Pancreas (tissue), 10 donors: ENCODE measurements at places on chromosomes 6 and 20. TPM values are rescaled to one million over a fixed set of nuclear protein-coding genes. Genes with fewer than 3 reads are reported as not detected.

Gene SYS1
- 13.7 TPM for polyA plus RNA-seq

Gene DLK2
- 0.30 TPM for polyA plus RNA-seq

Gene RNF217
- 3.4 TPM for polyA plus RNA-seq

Gene MARCKS
- 14.0 TPM for polyA plus RNA-seq

Gene LZTS3
- polyA plus RNA-seq, result 30.5 TPM

DNA sequence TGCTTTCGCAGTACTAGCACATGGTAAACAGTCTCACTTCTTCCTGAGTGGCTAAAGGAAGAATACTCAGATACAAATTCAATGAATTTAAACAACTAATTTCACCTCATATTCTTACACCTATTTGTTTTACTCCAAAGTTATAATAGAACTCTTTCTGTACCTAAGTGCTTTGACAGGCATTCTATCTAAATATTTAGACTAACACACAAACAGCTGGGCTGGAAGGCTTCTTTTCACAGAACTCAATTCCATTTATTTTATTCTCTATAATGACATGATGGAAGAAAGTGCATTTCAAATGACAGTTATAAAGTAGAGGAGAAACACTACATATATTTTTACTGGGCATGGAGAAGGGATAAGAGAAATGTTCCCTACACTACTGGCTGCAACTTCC lies 384.9 kb upstream of the SPTLC3 start:
- DNase-seq, result no peak
- H3K4me1 ChIP-seq, result no peaks in the 10 kb centered on the region
- H3K27me3 ChIP-seq, result no peaks in the 10 kb centered on the region
- no peaks in the 10 kb centered on the region for H3K36me3 ChIP-seq
- H3K27ac ChIP-seq, result no peak overlapping the region

DNA sequence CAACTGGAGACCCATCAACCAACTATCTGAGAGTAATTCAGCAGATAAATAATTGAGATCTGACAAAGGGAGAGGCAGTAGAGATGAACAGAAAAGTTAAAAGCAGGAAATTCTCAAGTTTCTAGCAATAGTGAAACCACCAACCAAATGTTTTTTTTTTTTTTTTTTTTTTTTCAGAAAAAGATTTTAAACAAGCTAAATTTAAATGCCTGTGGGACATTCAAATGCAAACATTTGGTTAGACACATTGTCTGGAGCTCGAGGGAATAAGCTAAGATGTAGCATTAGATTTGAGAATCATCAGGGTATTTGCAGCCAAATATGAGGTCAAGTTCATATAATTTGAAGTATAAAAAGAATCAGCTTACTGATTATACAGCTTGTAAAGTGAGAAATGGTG lies 16.4 kb downstream of the RANBP9 start:
- peaks cover 5% of the 10 kb centered on the region for H3K4me1 ChIP-seq
- no peaks in the 10 kb centered on the region for H3K27me3 ChIP-seq
- no peak overlapping the region for H3K4me3 ChIP-seq
- H3K36me3 ChIP-seq, result no peaks in the 10 kb centered on the region
- DNase-seq, result no peak

DNA sequence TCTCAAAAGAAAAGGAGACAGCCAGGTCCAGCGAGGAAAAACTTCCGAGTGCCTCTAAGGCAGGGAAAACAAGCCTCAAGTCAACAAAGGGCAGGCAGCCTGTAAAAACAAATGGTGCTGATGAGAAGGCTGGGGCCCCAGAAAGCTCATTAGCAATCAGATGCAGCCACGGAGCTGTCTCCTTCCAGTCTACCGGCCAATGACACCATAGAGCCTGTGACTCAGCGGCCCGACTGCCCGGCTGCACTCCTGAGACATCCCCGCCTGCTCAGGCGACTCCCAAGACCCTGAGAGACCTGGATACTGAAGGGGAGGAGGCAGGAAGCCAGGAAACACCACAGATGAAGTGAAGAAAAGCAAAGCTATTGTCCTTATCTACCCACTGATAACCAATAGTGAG lies 120.1 kb upstream of the HDDC2 start:
- H3K4me1 ChIP-seq, result no peaks in the 10 kb centered on the region
- H3K27ac ChIP-seq, result no peak overlapping the region
- no peak overlapping the region for H3K4me3 ChIP-seq
- peak; percentile 23 for DNase-seq
- no peaks in the 10 kb centered on the region for H3K27me3 ChIP-seq

- no peak overlapping the region for H3K27ac ChIP-seq
- H3K4me3 ChIP-seq, result no peak overlapping the region
- no peaks in the 10 kb centered on the region for H3K36me3 ChIP-seq
- no peaks in the 10 kb centered on the region for H3K27me3 ChIP-seq
Observed at GRCh38 chr6:84688141-84688873, 76.1 kb downstream of the TBX18 start.

DNA sequence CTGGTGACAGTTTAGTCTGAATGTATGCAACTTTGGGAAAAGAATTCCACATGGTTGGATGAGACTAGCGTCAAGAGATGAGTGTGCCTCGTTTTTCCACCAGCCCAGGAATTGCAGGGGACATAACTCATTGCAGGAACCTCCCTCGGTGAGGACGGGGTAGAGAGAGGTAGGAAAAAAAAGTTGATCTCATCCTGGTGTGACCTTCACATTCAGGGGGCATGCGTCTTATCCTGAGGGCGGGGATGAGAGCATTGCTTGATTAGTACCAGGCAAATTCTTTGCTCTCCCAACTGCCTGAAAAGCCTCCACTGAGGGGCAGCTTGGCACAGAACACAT lies 11.8 kb downstream of the TLDC2 start:
- DNase-seq, result no peak
- H3K27ac ChIP-seq, result no peak overlapping the region
- H3K27me3 ChIP-seq, result no peaks in the 10 kb centered on the region
- peaks cover 4% of the 10 kb centered on the region for H3K36me3 ChIP-seq
- H3K4me1 ChIP-seq, result no peaks in the 10 kb centered on the region
- no peak overlapping the region for H3K4me3 ChIP-seq

GRCh38 chr6:47595785-47596184 lies 102.6 kb upstream of the ADGRF4 start:
- H3K27ac ChIP-seq, result no peak overlapping the region
- H3K4me3 ChIP-seq, result no peak overlapping the region
- DNase-seq, result no peak
- H3K36me3 ChIP-seq, result peaks cover 15% of the 10 kb centered on the region
- no peaks in the 10 kb centered on the region for H3K27me3 ChIP-seq
- no peaks in the 10 kb centered on the region for H3K4me1 ChIP-seq

DNA sequence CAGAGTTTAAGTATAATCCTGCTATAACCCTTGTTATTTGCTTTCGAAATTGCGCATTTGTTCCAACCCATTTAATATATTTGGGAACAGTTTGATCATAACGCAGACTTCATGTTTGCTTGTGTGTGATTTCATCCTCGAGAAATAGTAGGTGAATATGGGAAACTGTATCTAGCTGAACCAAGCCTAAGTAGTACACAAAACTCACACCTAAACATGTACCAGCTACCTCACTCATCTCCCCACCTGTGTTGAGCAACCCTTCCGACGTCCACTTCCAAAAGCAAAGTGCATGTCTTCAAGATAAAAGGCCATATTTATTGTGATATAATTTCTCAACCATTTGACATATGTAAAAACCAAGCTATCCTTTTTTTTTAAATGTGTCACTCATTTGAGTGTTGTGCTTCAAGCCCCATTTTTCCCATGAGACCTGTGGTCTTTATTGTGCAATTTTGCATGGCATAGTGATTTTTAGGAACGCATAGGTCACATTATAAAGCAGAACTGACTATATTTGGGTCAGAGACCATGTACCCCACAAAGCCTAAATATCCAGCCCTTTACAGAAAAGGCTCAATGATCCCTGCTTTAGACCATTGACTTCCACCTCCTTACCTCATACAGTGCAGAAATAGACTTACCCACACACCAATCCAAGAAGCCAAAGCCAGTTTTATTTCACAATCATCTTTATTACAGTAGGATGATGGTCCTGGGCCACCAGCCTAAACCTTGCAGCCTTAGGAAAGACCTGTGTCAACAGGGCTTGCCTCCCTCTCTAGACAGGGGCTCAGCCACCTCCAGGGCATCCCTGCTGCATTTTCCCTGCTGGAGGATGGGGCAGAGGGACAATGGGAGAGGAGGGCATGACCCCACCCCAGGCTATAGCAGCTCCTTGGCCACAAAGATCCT lies 7.1 kb downstream of the CCND3 start:
- H3K4me3 ChIP-seq, result no peak overlapping the region
- H3K27ac ChIP-seq, result no peak overlapping the region
- H3K36me3 ChIP-seq, result peaks cover 13% of the 10 kb centered on the region
- DNase-seq, result no peak
- no peaks in the 10 kb centered on the region for H3K27me3 ChIP-seq

GRCh38 chr6:129508477-129509145 lies 201.4 kb downstream of the ARHGAP18 start:
- no peak overlapping the region for H3K27ac ChIP-seq
- no peaks in the 10 kb centered on the region for H3K36me3 ChIP-seq
- DNase-seq, result no peak
- H3K4me3 ChIP-seq, result no peak overlapping the region
- no peaks in the 10 kb centered on the region for H3K4me1 ChIP-seq

DNA sequence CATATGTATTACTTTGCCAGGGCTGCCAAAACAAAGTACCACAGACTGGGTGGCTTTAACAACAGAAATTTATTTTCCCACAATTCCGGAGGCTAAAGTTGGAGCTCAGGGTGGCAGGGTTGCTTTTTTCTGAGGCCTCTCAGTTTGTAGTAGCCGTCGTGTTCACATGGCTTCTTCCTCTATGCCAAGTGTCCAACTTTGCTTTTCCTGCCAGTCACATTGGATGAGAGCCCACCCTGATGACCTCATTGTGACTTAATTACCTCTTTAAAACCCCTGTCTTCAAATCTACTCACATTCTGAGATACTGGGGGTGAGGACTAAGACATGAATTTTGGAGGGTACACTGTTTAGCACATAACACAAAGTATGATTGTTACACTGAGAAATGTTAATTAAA lies 9.9 kb upstream of the ECT2L start:
- no peaks in the 10 kb centered on the region for H3K36me3 ChIP-seq
- H3K27me3 ChIP-seq, result no peaks in the 10 kb centered on the region
- no peak overlapping the region for H3K27ac ChIP-seq
- no peaks in the 10 kb centered on the region for H3K4me1 ChIP-seq
- no peak for DNase-seq

- H3K4me3 ChIP-seq, result no peak overlapping the region
- H3K27ac ChIP-seq, result no peak overlapping the region
- H3K4me1 ChIP-seq, result no peaks in the 10 kb centered on the region
- DNase-seq, result no peak
- no peaks in the 10 kb centered on the region for H3K27me3 ChIP-seq
- H3K36me3 ChIP-seq, result no peaks in the 10 kb centered on the region
Observed at GRCh38 chr20:35436177-35436573, 1.9 kb downstream of the GDF5 start.

GRCh38 chr6:81785377-81785776 lies 32.9 kb upstream of the TENT5A start:
- no peak for DNase-seq
- no peaks in the 10 kb centered on the region for H3K4me1 ChIP-seq
- H3K36me3 ChIP-seq, result no peaks in the 10 kb centered on the region
- H3K27ac ChIP-seq, result no peak overlapping the region
- no peaks in the 10 kb centered on the region for H3K27me3 ChIP-seq

GRCh38 chr20:49561256-49561655 lies 6.7 kb downstream of the PTGIS start:
- H3K36me3 ChIP-seq, result no peaks in the 10 kb centered on the region
- H3K27me3 ChIP-seq, result no peaks in the 10 kb centered on the region
- H3K4me1 ChIP-seq, result no peaks in the 10 kb centered on the region
- no peak overlapping the region for H3K27ac ChIP-seq
- no peak overlapping the region for H3K4me3 ChIP-seq

DNA sequence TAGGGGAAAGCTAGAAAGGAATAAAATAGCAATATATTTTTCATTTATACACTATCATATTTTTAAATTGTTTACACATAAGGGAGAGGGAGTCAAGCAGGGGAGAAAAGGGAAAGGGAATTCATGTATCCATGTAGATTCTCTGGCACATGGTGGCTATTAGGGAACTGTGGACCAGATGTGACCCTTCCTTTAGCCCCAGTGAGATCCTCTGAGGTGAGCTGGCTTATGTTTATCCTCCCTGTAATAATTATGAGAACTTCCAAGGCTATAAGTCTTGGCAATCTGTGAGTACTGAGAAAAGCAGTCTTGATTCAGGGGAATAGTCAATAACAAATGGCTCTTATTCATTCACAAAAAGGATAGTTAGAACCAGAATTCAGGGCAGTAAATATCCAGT lies 42.6 kb downstream of the TSBP1 start:
- H3K4me3 ChIP-seq, result no peak overlapping the region
- H3K27me3 ChIP-seq, result no peaks in the 10 kb centered on the region
- no peak for DNase-seq

DNA sequence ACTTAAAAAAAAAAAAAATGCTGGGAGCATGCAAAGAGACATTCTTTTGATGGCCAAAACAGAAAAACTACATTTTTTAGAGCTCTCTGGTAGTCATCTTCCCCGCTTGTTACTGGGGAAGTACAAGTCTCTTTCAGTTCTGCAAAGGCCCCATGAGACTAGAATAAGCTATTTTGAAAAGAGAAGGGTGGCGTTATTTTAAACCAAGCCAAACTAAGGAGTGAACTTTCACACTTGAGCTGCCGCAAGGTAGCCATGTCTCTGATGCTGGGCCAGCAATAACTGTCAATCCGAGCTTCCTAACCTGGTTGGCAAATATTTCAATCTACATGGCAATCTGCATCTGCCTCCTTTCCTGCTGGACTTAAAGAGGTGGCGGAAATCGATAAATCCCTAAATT lies 96.7 kb downstream of the L3MBTL3 start:
- no peaks in the 10 kb centered on the region for H3K4me1 ChIP-seq
- H3K27me3 ChIP-seq, result no peaks in the 10 kb centered on the region

DNA sequence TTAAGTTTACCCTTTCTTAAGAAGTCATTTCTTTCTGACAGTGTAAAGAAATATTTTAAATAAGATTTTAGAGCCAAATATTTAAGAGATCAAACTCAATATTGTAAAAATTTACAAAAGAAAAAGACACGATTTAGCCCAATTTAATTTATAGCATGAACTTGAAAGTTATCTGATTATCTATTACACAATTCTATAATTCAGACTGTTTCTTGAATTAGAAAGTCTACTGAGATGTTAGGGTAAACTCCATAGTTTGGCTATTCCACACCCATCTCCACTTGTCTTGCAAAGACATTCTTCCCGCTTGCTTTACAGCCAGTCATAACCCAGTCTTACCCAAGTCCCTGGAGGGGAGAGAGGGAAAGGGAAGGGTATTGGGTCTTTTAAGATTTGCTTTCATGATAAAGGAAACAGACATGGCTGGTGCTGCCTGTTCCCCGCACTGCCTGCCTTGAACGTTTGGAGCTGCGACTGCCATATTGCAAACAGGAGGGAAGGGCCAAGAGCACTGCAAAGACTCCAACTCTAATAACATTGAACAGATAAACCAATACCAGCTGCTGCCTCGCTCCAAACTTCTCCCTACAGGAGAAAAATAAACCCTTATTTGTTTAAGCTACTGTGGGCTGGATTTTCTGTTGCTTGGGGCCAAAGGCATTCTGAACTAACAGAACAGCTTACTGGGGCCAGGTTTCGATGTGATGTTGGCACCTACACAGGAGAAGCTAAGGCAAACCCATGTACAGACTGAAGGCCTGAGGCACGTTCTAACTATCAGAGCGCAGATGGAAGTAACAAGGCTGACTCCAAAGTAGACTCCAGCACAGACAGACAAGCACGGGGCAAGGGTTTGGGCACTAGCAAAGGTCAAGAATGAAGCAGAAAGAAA lies 552.3 kb upstream of the JARID2 start:
- H3K4me1 ChIP-seq, result no peaks in the 10 kb centered on the region
- H3K27ac ChIP-seq, result no peak overlapping the region
- no peak overlapping the region for H3K4me3 ChIP-seq
- no peak for DNase-seq
